ENCODE measurements at places on chromosomes 16 and 17.

DNA sequence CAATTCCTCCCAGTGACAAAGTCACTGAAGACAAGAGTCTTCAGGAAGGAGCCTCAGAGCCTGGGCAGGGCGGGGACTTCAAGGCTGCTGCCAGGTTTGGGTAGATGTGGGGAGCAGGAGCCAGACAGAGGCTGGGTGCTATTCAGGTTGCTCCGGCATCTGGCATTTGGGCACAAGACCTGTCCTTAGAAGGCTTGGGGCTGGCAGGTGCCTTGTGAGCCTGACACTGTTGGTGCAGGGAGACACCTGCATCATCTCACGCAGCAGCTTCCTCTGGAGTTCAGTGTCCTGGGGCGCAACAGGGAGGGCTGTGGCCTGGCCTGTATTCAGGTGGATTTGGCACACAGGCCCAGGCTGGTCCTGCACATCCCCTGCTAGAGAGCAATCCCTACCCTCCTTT is 65.0 kb downstream of the MPRIP start:
- no peak for DNase-seq

DNA sequence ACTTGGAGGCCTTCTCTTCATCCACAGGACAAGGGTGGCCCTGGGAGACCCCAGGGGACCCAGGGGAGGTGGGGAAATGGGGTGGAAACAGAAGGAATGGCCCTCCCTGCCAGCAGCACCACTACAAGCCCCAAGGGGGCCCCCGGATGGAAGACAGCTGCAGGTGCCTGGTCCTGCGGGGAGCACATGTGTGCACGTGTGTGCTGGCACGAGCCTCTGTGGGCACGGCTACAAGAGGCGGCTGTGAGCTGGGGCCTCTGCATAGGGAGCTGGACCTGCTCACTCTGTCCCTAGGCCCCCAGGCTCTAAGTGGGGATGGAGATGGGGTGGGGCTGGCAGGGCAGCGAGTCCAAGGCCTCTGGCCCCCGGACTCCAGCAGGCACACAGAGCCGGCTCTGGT is 13.2 kb upstream of the AATK start:
- no peak for DNase-seq

- DNase-seq: no peak
Measured at GRCh38 chr16:89969741-89970410, 21.3 kb downstream of the DEF8 start.

DNA sequence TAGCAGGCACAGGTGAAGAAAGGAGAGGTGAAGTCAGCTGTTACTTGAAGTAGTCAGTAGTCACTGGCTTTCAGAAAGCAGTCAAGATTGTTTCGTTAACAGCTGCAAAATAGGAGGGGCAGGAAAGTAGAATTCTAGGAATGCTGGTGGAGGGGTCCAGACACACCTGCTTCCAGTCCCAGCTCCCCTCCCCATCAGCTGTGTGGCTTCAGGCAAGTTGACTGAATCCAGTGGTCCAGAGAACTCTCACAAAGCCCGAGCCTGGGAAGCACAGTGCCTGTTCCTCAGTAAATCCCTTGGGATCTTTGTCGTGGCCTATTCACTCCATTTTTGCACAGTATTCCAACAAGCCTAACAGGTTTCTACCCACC is 4.6 kb upstream of the SOCS1 start:
- no peak for DNase-seq

DNA sequence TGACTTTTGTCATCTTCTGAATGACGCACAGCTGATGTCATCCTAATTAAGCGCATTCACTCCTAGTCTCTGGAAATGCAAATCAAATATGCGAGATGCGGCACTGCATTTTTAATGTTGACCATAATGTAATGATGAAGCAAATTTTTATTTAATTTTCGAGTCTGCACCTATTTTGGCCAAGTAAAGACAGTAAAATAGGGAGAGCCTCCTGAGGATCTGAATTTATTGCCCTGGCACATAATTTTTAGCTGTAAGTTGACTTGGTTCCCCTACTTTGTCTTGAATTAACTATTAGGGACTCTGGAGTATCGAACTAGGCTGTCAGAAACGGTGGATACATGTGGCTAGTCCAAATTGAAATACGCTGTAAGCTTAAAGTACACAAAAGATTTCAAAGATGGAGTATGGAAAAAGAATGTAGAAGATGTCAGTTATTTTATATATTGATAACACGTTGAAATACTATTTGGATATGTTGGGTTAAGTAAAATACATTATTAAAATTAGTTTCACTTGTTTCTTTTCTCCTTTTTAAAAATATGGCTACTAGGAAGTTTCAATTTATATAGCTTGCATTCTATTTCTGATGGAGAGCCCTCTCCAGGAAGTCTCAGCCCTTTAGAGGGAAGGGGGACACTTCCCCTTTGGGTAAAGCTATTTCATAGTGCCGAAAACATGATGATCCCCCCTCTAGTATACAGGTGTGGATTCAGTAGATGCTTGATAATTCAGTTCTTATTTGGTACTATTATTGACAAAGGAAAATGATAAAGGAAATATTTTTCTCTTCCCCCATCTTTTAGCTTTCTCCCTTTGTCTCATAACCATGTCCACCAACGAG is 991 bp downstream of the KPNA2 start:
- no peak for DNase-seq

- no peak for DNase-seq
Measured at GRCh38 chr16:80663078-80663477, 122.3 kb downstream of the DYNLRB2 start.

DNA sequence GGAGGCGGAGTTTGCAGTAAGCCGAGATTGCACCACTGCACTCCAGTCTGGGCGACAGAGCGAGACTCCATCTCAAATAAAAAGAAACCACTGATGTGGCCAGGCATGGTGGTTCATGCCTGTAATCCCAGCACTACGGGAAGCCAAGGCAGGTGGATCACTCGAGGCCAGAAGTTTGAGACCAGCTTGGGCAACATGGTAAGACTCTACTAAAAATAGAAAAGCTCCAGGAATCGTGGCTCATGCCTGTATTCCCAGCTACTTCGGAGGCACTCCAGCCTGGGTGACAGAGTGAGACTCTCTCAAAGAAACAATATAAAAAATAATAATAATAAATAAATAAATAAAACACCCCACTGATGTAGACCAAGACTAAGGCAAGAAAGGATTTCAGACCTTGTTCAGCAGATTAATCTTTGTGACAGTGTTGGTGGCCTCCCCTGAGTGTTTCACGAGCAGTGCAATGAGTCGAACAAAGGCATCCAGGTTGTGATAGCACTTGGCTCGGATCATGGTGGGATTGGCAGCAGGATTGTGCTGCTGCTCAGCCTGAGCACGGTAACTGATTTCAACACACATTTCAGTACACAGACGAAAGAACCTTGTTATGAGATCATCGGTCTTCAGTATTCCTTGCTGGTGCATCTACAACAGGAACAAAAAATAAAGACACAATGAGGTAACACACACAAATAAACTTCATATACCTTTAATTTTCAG is 18.6 kb downstream of the SETD6 start:
- no peak for DNase-seq

GRCh38 chr17:6072611-6073010 is 2.4 kb downstream of the WSCD1 start:
- DNase-seq: no peak

DNA sequence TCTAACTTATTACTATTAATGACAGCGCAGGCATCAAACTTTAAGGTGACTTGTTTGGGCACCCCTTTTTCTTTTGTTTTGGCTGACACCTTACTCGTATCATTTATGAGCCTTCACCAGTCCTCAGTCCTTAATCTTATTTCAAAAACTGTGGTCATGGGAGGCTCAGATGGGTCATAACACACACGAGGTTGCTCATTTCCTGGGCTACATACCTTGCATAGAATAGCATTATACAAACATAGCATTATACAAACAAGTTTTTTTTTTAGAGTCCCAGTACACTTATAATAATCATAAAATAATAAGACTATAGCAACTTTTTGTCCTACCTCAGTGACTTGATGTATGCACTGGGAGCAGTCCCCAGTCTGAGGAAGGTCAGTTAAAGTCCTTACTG is 11.2 kb upstream of the ACSF2 start:
- no peak for DNase-seq

DNA sequence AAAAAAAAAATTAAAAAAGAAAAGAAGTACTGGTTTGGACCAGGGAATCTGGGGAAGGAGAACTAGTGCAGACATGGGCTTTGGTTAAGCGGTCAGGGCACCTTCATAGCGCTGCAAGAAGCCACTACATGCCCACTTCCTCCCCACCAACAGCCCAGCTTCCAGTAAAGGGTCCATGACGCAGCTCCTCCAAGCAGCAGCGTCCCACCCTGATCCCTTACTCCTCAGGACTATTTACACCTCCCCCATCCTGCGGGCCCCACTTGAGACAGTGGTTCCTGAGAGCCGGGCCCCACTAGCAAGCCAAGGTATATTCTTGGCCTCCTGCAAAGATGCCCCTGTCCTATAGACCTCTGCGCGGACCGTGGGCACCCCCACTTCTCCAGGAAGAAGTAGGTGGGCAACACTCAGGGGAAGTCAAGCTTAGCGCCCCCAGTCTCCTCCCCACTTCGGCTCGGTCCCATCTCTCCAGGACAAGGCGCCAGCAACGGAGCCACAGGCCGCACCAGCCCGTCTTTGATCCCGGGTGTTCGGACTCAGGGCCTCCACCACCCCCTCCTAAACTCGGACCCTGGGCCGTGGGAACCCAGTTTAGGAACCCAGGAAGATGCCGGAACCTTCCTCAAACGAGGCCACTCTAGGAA is 913 bp upstream of the PRR14 start:
- DNase-seq: no peak

- DNase-seq: no peak
Measured at GRCh38 chr17:69959283-69959682, 115.7 kb upstream of the KCNJ16 start.
